Large intestine (tissue), 12 donors: ENCODE measurements at places on chromosomes 2 and 18.
A peak's percentile ranks its signal among the peaks of the same experiment; 100 is the strongest.

DNA sequence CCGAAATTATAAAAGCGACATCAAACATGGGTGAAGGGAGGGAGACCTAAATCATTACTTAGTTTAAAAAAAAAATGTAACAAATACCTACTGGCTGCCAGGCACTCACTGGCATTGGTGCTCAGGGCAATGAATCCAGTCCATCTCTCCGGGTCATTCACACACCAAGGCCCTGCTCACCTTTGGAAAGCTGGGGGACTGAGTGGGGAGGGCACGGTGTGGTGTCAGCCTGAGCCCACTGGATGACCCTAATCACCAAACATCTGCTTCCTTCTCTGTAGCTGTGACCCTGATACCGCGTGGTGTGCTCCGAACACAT, 336 bp upstream of the DDX1 start:
- H3K36me3 ChIP-seq, result peaks cover 10% of the 10 kb centered on the region
- no peaks in the 10 kb centered on the region for H3K4me1 ChIP-seq
- H3K4me3 ChIP-seq, result peak overlapping the region; percentile 94
- H3K27ac ChIP-seq, result peak overlapping the region; percentile 92

GRCh38 chr18:77098029-77098428, 34.6 kb downstream of the MBP start:
- H3K27me3 ChIP-seq, result no peaks in the 10 kb centered on the region
- peaks cover 32% of the 10 kb centered on the region for H3K36me3 ChIP-seq
- H3K4me1 ChIP-seq, result peaks cover 10% of the 10 kb centered on the region
- no peak overlapping the region for H3K4me3 ChIP-seq
- no peak for DNase-seq

DNA sequence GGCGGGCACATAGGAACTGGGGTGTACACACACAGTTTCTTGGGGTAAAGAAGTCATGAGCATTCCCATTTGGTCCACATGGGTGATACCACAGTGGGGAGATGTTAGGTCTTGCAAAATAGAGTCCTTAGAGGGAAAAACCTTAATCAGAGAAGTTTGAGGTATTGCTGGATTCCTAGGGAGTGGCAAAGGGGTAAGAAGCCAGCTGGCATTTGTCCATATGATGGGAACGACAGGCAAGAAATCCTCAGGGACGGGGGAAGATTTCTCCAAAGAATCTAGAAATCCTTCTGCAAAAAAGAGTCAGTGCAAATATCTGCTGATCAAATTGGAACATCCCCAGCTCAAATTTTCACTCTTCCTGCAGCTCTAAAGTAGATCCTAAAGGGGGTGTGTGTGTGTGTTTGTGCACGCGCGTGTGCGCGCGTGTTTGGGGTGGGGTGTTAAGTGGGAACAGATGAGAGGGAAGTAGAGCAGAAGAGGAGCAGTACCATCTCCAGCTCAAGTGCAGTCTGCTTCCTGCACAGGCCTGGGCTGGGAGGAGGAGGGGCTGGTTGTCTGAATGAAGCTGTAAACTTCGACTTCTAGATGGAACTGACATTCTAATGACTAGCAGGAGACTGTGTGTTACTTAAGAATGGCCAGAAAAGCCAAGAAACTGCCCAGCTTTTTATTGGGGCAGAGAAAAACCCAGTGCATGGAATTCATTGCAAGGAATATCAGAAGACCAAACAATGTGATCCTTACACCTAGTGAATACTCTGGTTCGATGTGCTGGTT, 168.0 kb downstream of the SPP2 start:
- no peaks in the 10 kb centered on the region for H3K27me3 ChIP-seq
- no peaks in the 10 kb centered on the region for H3K36me3 ChIP-seq
- no peak overlapping the region for H3K27ac ChIP-seq
- H3K4me3 ChIP-seq, result no peak overlapping the region

DNA sequence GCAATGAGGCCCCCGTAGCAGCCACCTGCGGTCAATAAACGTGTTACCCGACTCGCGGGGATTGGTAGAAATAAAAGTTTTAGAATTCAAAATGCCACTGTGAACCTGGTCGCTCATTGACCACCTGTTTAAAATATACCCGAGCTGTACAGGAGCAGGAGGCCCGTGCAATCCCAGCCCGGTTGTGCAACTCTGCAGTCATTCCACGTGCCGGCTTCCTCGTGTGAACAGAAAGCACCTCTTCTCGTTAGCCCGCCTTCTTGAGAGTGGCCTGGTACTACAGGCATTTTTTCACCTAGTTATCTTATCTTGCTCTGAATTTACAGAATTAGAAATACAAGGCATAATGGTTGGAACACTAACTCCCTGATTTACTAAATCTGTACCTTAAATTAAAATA, 660.7 kb downstream of the GALR1 start:
- H3K4me1 ChIP-seq, result no peaks in the 10 kb centered on the region
- DNase-seq, result no peak
- no peaks in the 10 kb centered on the region for H3K36me3 ChIP-seq
- H3K27ac ChIP-seq, result no peak overlapping the region

- peaks cover 2% of the 10 kb centered on the region for H3K36me3 ChIP-seq
- no peaks in the 10 kb centered on the region for H3K27me3 ChIP-seq
- no peaks in the 10 kb centered on the region for H3K4me1 ChIP-seq
- DNase-seq, result no peak
Observed at GRCh38 chr18:26941584-26941983, 76.1 kb upstream of the AQP4 start.

GRCh38 chr2:227228061-227228667, 63.7 kb downstream of the COL4A3 start:
- H3K4me3 ChIP-seq, result no peak overlapping the region
- H3K27ac ChIP-seq, result no peak overlapping the region

DNA sequence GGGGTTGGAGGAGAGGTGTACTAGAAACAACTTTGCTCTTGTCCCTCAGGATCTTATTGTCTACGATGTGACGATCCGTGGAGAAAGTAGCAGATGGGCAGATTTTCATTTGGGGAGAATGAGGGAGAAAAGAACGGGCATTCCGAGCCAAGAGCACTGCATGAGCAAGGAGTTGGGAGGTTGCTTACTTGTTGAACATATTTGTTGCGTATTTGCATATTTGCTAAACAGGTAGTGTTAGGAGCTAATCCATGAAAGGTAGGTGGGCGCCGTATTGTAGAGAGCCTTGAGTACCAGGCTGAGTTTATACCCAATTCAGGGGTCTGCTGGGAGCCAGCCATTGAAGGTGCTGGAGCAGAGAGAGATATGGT, 490 bp downstream of the BCS1L start:
- no peak for DNase-seq
- H3K36me3 ChIP-seq, result peaks cover 50% of the 10 kb centered on the region
- no peaks in the 10 kb centered on the region for H3K4me1 ChIP-seq

- no peaks in the 10 kb centered on the region for H3K36me3 ChIP-seq
- H3K4me1 ChIP-seq, result no peaks in the 10 kb centered on the region
- no peaks in the 10 kb centered on the region for H3K27me3 ChIP-seq
Observed at GRCh38 chr2:20424300-20425290, 22.3 kb upstream of the RHOB start.

GRCh38 chr2:2636813-2637212, 305.7 kb upstream of the MYT1L start:
- H3K27ac ChIP-seq, result no peak overlapping the region
- no peaks in the 10 kb centered on the region for H3K36me3 ChIP-seq
- H3K4me3 ChIP-seq, result no peak overlapping the region
- peaks cover 7% of the 10 kb centered on the region for H3K27me3 ChIP-seq
- no peaks in the 10 kb centered on the region for H3K4me1 ChIP-seq

DNA sequence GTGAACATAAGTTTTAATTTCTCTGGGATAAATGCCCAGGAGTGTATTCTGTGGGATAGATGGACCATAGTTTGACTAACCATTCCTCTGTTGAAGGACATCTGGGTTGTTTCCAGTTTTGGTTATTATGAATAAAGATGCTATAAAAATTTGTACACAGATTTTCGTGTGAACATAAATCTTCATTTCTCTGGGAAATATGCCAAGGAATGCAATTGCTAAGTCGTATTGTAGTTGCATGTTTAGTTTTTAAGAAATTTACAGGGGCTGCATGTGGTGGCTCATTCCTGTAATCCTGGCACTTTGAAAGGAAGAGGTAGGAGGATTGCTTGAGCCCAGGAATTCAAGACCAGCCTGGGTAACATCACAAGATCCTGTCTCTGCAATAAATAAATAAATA, 6.9 kb upstream of the SLC11A1 start:
- no peaks in the 10 kb centered on the region for H3K36me3 ChIP-seq
- H3K27me3 ChIP-seq, result no peaks in the 10 kb centered on the region
- H3K4me1 ChIP-seq, result no peaks in the 10 kb centered on the region
- no peak overlapping the region for H3K27ac ChIP-seq

GRCh38 chr18:58373481-58373880, 255.4 kb downstream of the ALPK2 start:
- H3K36me3 ChIP-seq, result peaks cover 95% of the 10 kb centered on the region
- no peak overlapping the region for H3K4me3 ChIP-seq
- no peak for DNase-seq
- H3K27me3 ChIP-seq, result no peaks in the 10 kb centered on the region
- H3K27ac ChIP-seq, result no peak overlapping the region

- H3K4me1 ChIP-seq, result no peaks in the 10 kb centered on the region
- no peak for DNase-seq
- H3K4me3 ChIP-seq, result no peak overlapping the region
- no peaks in the 10 kb centered on the region for H3K36me3 ChIP-seq
- peaks cover 2% of the 10 kb centered on the region for H3K27me3 ChIP-seq
Observed at GRCh38 chr2:102282678-102283091, 28.7 kb upstream of the IL1RL1 start.

DNA sequence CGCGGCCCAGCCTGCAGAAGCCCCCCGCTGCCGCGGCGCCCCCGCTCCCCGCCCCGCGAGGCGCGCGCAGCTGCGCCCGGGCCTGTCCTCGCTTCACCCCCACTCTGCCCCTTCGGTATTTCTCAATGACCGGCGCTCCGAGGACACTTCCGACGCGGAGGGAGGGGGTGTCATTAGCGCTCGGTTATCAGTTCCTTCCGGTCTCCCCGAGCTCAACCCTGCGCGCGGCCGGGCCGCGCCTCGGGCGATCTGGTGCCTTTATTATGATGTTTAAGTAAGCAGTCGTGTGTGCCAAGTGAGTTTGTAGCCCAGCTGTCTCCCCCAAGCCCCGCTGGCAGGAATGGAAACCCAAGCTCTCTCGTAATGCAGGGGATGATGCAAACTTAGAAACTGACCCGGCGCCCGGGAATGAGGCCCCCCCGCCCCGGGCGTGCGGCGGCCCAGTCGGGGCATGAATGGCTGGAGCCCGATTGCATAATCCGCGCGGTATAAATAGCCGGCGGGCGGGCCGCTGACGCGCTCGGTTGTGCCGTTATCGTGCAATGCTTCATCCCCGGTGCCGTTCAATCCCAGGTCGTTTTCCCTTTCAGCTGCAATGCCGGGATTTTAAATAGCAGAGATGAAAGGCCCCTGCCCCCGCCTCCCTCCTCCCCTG, 3.9 kb upstream of the SPRED2 start:
- H3K27ac ChIP-seq, result peak overlapping the region; percentile 85
- H3K36me3 ChIP-seq, result no peaks in the 10 kb centered on the region
- peak; percentile 91 for DNase-seq
- peak overlapping the region; percentile 69 for H3K4me3 ChIP-seq

DNA sequence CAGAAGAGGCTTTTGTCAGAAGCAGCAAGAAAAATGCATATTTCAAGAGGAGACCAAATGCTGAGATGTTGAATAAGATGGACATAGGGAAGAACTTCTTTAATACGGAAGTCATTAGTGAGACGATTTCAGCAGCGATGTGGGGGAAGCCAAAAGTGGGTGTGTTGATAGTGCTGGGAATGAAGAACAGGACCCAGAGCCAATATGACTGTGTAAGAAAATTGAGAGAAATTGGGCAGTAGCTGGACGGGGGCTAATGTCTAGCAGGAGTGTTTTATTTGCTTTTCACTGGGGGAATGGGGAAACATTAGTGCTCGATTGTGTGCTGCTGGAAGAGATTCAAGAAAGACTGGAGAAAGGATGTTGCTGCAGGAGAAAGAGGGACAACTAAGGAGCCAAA, 788.7 kb upstream of the KLHL29 start:
- no peaks in the 10 kb centered on the region for H3K36me3 ChIP-seq
- no peaks in the 10 kb centered on the region for H3K27me3 ChIP-seq
- no peak overlapping the region for H3K27ac ChIP-seq
- no peaks in the 10 kb centered on the region for H3K4me1 ChIP-seq

- H3K27me3 ChIP-seq, result no peaks in the 10 kb centered on the region
- DNase-seq, result no peak
- no peak overlapping the region for H3K27ac ChIP-seq
- H3K4me1 ChIP-seq, result no peaks in the 10 kb centered on the region
- no peaks in the 10 kb centered on the region for H3K36me3 ChIP-seq
Observed at GRCh38 chr2:181378491-181378890, 78.7 kb upstream of the ITGA4 start.

GRCh38 chr2:240300261-240300821, 135.1 kb upstream of the GPC1 start:
- no peak overlapping the region for H3K4me3 ChIP-seq
- no peaks in the 10 kb centered on the region for H3K4me1 ChIP-seq
- H3K27ac ChIP-seq, result no peak overlapping the region
- DNase-seq, result no peak

GRCh38 chr18:2330764-2331163, 240.5 kb downstream of the METTL4 start:
- no peaks in the 10 kb centered on the region for H3K36me3 ChIP-seq
- H3K4me1 ChIP-seq, result no peaks in the 10 kb centered on the region
- DNase-seq, result no peak
- H3K4me3 ChIP-seq, result no peak overlapping the region

- no peaks in the 10 kb centered on the region for H3K4me1 ChIP-seq
- no peak overlapping the region for H3K27ac ChIP-seq
- H3K27me3 ChIP-seq, result no peaks in the 10 kb centered on the region
- H3K4me3 ChIP-seq, result no peak overlapping the region
- DNase-seq, result no peak
- H3K36me3 ChIP-seq, result no peaks in the 10 kb centered on the region
Observed at GRCh38 chr18:7575465-7576028, 8.4 kb downstream of the PTPRM start.

DNA sequence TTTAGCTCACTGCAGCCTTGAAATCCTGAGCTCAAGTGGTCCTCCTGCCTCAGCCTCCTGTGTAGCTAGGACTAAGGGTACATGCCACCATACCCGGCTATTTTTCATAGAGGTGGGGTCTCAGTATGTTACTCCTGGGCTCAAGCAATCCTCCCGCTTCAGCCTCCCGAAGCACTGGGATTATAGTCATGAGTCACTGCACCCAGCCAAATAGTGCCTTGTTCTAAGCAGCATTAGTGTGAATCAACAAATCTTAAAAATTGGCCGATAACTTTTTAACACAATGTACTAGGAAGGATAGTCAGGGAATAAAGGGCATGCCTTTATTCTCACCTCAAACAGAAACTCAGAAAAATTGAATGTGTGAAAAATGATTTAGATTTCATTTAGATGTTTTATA, 51.6 kb downstream of the XRCC5 start:
- no peaks in the 10 kb centered on the region for H3K27me3 ChIP-seq
- no peak for DNase-seq
- no peak overlapping the region for H3K27ac ChIP-seq
- H3K36me3 ChIP-seq, result peaks cover 77% of the 10 kb centered on the region
- no peaks in the 10 kb centered on the region for H3K4me1 ChIP-seq

GRCh38 chr2:67713376-67713775, 316.2 kb downstream of the ETAA1 start:
- no peaks in the 10 kb centered on the region for H3K36me3 ChIP-seq
- no peak for DNase-seq
- no peak overlapping the region for H3K27ac ChIP-seq
- no peaks in the 10 kb centered on the region for H3K4me1 ChIP-seq
- no peak overlapping the region for H3K4me3 ChIP-seq
- H3K27me3 ChIP-seq, result no peaks in the 10 kb centered on the region
